Stimulated activated CD4-positive, alpha-beta T cell treated with anti-CD3 and anti-CD28 coated beads, Interleukin-4, amount 100 ng/mL, for 4 hours (primary cell): ENCODE measurements at places on chromosomes 2 and 18.

- no peak for DNase-seq
Observed at GRCh38 chr2:191038741-191039140, 24.8 kb upstream of the STAT1 start.

DNA sequence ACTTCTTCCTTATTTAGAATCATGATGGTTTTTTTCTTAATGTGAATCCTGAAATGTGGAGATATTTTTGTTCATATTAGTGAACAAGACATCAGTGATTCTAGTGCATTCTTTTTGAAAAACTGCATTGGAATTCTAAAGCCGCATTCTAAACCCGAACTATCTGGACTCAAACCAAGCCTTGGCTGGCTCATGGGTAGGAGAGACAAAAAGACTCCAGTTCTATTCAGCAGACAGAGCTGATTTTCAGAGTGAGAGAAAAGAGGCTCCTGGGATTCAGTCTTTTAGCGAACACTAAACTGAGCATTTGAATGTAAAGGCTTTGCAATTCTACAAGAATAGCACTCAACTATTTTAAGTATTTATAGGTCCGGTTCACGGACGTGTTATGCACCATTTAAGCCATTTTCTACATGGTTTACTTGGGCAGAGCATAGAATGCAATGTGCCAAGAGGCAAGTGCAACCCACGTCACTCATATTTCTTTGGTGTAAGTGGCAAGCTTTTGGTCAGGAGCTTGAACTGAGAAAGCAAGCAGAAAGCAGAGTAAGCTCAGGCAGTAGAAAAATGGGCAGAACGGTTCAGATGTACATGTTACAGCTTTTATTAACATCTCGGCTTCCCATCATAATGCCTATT is 227.3 kb upstream of the RAB12 start:
- no peak for DNase-seq

DNA sequence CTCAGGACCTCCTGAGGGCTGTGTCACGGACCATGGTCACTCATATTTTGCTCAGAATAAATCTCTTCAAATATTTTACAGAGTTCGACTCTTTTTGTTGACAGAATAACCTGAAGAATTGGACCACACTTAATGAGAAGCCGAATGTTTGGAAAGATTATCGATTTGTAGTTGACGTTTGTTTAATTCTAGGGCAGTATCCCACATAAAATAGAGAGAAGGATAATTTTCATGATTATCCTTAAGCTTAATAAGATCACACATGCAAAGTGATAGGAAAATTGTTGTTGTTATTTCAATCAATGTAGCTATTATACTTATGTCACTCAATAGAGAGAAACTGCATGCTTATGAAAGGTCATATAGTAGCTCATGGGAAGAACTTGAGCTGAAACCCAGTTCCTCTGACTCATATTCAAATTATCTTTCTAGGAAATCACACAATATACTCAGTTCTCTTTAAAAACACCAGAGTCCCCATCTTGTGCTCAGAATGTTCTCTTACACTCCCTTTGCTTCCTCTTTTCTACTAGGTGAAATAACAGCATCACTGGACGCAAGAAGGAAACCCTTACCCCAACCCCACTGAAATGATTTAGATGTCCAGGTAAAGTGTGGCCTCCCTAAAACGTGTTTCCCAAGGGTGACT is 982.1 kb downstream of the TSN start:
- DNase-seq = no peak

GRCh38 chr2:16625759-16626158 is 39.9 kb downstream of the CYRIA start:
- DNase-seq = no peak

DNA sequence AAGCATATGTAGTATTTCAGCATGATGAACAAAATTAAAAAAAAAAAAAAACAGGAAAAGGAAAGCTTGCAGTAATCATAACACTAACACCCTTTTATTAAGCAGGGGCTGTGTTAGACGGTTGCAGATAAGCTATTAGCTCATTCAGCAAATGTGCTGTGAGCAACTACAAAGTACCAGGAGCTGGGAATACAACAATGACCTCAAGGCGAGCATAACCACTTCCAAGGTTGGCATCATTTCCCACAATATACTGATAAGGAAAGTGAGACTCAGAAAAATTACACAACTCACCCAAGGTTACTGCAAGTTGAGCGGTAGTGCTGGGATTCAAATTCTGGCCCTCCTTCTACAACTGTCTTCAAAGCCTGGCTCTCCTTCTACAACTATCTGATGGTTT is 38.2 kb upstream of the ACTR3 start:
- no peak for DNase-seq

GRCh38 chr2:96167407-96168013 is 22.3 kb upstream of the DUSP2 start:
- DNase-seq = no peak

DNA sequence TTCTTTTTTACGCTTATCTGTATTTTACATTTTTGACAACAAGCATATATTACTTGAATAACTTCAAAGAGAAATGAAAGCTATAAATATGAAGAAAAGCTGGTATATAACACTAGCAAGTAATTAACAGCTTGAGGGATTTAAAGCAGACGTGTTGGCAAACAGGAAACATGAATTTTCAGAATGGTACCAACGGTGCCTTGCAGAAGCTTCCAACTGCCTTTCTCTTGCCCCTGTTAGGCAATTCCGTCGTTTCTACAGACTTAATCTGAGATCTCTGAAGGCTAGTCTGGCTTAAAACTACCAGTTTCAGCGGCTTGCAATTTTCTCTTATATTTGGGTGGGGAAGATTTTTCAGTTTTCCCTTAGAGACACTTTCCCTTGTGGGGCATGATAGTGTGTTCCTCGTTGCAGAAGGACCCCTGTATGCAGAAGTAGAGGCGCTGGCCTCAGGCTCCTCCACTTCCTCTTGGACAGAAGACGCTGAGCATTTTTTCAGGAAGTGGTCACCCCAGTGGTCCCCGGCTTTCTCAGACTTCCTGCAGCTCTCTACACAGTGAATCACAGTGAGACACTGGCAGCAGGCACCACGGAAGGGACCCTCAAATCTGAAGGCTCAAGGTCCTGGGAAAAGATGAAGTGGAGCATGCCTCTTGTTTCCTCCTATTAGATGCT is 56.2 kb upstream of the SLC16A14 start:
- DNase-seq = no peak

DNA sequence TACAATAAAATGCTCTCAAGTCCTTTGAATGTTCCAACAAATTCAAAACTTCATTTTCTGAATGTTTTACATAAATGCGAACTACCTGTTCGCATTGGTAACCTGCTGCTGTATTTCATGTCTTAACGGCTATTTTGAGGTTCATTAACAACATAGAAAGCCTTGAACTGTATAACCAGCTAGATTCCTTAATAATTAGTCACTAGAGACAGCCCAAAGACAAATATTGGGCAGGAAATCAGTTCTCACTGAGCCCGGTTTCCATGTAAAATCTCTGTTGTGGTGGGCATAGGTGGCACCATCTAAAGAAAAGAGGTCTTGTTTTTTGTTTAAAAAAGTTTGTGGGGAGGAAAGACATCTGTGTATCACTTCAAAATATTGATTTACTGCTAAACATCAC is 29.2 kb downstream of the PDIA6 start:
- DNase-seq = no peak

DNA sequence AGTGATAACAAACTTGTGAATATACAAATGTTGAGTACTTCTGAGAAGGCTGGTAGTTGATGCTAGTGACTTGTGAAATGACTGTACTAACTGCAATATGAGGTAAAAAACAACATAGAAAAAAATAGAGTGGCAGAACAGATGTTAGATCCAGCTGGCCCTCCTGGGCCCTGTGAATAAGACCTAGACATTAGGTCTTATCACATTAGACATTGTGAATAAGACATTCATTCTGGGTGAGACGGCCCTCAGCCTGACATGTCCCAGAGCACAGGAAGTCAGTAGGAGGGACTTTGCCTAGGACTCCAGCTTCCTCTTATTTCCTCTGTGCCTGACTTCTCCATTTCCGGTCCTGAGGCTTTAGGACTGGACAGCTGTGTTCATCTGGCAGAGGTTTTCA is 22.9 kb downstream of the DOK1 start:
- DNase-seq = no peak

DNA sequence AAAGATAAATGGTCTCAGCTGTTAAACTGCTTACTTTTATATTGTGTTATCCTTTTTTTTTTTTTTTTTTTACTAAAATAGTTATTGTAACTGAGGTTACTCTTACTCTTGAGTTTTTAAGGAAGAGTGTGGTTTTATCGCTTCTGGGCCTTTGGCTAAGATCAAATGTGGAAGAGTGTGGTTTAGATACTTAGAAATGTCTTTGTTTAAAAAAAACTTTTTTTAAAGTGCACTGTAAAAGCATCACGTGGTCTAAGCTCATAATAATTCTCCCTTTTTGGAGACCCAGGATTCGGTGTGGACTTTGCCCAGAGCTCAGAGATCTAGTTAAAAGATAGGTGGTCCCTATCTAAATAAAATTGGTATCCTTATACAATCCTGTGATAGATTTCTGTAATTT is 11.9 kb upstream of the OXER1 start:
- DNase-seq = no peak

DNA sequence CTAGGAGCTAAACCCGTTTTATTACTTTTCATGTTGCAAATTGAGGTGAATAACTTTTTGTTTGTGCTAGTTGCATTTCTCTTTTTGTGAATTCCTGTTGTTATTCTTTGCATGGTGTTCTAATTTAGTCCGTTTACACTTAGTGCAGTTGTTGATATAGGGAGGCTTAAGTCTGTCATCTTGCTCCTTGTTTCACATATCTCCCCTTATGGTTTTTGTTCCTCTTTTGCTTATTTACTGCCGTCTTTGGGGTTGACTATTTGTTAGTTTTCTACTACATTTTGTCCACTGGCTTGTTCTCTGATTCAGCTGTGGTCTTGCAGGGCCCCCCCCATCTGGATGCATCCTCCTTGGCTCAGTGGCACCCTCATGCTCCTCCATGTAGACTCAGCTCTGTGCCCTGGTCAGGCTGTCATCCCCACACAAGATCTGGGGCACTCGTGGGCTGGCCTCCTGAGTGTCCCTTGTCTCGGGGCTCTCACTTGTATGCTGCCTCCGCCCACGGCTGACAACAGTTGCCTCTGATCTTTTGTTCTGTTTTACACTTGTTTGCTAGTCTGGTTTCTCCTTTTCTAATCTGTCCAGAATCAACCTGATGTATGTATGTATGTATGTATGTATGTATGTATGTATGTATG is 42.9 kb upstream of the ASB1 start:
- no peak for DNase-seq

GRCh38 chr2:53064154-53064553 is 703.5 kb upstream of the CHAC2 start:
- DNase-seq = no peak

GRCh38 chr2:43055985-43056384 is 170.4 kb downstream of the ZFP36L2 start:
- no peak for DNase-seq

GRCh38 chr2:64677530-64677929 is 23.8 kb upstream of the SERTAD2 start:
- no peak for DNase-seq

DNA sequence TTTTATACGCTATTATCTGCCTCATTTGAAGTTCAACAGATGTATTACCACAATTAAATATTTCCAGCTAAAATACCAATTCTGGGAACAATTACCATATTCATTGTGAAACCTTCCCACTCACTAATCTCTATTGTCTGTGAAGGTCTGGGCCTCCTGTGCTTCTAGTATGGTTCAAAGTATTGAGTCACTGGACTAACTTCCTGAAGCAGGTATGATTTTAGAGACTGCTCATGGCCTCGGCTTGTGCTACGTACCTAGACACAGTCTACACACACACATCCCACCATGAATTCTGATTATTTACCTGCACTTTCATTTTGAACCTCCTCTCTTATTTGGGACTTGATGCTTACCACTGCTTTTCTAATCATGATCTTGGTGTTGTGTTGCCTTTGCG is 180.7 kb upstream of the EPHA4 start:
- no peak for DNase-seq
